ENCODE measurements at places on chromosomes 16 and 17.

DNA sequence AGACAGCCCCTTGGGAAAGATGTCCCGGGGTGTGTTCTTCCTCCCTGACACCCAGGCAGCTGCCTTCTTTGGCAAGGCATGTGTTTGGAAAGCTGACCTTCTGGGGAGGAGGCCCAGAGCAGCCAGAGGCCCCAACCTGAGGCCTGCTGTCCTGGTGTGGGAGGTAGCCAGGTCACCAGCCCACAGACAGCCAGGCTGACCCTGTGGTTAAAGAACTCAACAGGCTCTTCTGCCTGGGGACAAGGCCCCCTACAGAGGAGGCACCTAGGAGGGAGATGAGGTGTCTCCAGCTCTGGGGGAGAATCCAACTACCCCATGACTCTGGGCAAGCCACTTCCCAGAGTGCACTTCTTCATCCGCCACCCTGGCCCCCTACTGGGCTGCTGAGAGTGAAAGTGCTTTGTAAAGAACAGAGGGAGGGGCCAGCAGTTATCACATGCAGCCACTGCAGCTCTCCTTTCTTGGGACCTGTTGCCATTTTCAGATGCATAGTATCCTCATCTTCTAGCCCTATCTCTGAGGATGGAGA is 13.1 kb upstream of the SREBF1 start:
- no peak for DNase-seq

DNA sequence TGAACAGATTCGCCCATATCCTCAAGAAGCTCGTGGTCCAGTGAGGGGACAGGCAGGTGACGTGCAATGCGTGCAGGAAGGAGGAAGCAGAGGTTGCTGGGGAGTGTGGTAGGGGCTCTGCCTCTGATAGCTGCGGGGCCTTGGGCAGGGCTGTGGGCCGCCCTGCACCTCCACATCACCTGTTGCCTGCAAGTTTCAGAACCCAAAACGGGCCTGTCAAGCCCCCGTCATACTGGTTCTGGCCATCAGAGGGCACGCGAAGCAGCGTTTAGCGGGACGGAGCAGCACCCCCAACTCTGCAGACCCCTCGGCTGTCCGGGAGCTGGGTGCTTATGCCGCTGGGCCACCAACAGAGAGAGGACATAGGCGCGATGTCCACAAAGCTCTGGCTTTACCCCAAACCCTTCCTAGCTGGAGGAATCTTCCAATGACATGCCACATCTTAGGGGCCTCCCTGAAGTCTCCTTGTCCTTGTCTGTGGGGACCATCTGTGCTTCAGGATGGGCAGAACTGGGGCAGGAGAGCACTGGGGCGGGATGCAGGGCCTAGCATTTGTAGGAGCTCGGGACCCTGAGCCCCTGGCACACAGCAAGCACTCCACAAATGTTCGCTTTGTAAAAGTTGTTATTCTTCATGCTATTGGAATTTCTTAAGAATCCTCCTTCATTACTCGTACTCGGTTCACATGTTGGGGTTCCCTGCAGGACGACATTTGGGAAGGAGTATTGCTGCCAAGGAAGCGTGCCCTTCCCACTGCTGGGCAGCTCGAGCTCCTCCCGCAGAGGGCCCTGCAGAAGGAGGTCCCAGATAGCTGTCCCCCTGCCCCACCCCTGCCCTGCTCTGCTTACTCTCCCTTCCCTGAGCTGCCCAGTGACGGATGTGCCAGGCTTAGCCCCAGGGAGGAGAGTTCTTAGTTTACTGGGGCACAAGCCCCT is 64.3 kb downstream of the CNGB1 start:
- DNase-seq = no peak

- no peak for DNase-seq
These were observed 5.5 kb upstream of the DNAI2 start for GRCh38 chr17:74268558-74268957.

GRCh38 chr16:23597003-23597756 is 1.1 kb upstream of the NDUFAB1 start:
- DNase-seq = no peak

DNA sequence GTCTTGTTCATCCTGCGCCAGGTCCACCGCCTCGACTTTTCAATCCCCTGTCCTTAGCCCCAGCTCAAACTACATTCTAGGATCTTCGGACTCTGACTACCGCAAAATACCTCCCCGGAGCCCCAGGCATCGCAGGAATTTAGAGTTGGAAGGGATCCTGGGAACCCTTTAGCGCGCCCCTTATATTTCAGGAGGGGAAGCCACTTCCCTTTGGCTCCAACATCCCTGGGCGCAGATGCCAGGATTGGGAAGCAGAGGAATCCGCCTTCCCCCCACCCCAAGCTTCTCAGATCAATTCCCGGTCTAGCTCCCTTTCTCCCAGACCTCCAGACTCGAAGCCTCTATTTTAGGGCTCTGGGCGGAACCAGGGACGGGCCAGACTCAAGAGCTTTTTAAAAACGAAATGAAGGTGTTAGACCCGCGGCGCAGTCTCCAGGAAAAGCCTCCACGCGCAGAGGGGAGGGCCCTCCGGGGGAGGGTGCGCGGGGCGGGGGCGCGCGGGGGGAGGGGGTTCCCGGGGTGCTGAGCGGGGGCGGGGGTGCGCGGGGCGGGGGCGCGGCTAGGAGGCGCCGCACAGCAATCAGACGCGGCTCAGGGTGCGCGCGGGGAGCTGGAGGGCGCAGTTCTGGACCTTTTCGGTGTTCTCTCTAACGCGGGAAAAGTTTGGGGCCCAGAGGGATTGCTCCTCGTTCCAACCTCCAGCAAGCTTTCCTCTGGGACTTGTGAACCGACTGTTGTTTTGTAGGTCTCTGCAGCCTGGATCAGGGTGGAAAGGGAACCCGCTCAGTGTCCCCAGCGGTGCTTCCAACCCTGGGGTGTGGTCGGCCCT is 1.6 kb downstream of the AHSP start:
- DNase-seq = no peak

DNA sequence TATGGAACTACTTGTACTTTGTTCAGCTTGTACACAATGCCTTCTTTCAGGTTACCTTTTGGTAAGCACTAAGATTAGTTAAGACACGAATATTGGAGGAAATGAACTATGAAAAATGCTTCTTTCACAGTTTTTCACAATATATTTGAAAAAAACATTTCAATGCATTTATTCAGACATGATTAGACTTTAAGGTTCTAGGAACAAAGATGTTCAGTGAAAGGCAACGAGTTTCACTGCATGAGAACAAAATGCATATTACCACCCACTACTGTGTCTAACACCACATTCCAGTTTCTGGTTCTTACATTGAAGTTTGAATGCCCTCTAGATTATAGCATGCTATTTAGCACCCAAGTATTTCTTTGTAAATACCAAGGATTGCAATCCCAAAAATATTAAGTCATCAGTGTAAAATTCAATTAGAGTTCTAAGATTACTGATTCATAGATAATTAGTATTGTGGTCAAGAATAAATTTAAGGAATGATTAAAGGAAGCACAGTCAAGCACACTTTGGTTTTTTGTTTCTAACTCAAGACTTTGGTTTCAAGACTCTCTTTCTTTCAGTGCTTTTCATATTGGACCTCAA is 261.7 kb downstream of the CEP112 start:
- DNase-seq = no peak

DNA sequence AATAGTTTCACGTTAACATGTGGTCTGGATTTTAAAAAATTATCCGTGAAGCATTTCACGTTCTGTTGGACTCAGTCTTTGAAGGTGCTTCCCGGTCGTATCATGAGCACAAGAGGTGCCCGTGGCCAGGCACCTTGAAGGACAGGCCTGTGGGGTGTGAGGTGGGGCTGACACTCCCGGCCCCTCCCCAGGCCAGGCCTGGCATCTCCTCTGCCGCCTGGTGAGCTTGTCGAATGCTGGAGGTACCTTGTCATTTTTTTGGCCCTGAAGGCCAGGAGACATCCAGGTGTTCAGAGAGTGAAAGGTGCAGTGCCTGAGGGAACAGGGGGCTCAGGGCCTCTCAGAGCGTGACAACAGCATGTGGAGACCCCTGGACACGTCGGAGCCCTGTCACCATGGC is 11.7 kb downstream of the ZNF469 start:
- DNase-seq = no peak

DNA sequence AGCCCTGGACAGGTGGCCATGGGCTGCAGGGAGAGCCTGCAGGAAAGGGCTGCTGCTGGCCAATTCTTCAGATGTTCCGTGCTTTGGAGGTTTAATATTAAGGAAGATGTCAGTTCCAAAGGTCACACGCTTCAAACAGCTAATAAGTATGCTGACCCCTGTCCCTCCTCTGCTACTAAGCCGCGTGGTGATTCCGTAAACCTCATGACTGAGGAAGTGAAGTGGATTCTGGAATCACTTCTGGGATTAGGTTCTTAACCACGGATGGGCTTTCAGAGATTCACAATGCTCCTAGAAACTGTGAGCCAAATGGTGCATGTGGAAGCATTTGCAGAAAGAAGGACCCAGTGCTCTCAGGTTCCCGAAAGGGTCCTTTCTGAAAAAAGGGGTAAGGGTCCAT is 28.5 kb upstream of the ERN1 start:
- no peak for DNase-seq

GRCh38 chr16:84032458-84033178 is 10.0 kb downstream of the SLC38A8 start:
- DNase-seq = no peak

GRCh38 chr17:38584350-38584925 is 21.3 kb downstream of the SRCIN1 start:
- no peak for DNase-seq

- DNase-seq = no peak
These were observed 345 bp downstream of the EMC8 start for GRCh38 chr16:85798901-85799496.

DNA sequence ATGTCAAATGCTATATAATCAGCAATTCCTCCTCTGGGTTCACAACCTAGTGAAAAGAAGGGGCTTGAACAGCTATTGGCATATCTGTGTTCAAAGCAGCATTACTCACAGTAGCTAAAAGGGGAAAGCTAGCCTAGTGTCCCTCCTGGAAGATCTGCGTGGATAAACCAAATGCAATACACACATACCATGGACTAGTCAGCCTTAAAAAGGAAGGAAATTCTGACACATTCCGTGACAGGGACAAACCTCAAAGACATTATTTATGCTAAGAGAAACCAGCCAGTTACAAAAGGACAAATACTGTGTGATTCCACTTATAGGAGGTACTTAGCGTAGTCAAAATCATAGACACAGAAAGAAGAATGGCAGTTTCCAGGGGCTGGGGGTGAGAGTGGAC is 90.1 kb downstream of the XYLT1 start:
- no peak for DNase-seq

DNA sequence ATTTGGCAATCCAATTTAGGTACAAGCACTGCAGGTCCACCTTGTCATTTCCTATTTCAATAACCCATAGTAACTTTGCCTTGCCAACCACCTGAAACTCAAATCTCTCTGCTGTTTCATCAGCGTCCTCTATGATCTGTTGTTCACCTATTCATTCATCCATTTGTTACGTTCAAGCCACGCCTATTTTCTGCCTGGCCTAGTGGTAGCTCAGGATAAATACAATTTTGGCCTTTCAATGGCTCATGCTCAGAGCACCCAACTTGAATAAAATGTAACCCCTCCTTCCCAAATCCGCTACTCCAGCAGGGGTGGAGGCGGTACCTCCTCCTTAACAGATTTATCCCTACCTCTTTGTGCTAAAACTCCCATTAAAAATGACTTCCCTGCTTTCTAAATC is 3.6 kb upstream of the FBXO47 start:
- DNase-seq = no peak

GRCh38 chr16:11915644-11916523 is at the start of gene GSPT1:
Gene GSPT1, minus strand, starts transcription at chr16:11915956. Its CDS starts 236 bp downstream, at chr16:11915720.
- DNase-seq = peak; percentile 99

DNA sequence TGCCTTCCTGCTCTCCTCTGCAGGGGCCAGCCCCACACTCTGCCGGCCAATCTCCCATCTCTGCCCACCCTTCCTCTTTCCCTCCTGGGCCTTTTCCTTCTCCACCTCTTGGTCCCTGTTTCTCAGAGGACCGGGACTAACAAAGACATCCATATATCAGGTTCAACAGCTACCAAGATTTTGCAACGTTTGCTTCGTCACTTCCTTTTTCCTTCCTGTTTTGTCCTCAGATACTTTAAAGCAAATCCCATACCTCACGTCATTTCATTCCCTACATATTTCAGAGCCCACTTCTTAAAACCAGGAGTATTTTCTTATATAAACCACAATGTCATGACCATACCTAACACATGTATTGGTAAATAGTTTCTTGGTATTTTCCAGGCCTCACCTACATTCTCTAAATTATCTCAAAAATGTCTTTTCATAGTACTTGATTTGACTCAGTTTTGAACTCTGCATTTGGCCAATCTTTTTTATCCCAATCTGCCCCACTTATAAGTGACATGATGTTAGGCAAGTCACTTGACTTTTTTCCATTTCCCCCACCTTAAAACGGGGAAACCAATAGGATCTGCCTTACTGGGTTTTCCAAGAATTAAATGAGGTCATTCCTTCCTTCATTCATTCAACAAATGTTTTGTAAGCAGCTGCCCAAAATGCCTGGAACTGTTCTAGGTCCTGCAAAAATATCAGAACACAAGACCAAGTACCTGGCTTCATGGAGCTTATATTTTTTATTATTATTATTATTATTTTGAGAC is 7.2 kb upstream of the USP10 start:
- DNase-seq = no peak

GRCh38 chr16:22016927-22017326 is 9.0 kb downstream of the MOSMO start:
- DNase-seq = no peak

DNA sequence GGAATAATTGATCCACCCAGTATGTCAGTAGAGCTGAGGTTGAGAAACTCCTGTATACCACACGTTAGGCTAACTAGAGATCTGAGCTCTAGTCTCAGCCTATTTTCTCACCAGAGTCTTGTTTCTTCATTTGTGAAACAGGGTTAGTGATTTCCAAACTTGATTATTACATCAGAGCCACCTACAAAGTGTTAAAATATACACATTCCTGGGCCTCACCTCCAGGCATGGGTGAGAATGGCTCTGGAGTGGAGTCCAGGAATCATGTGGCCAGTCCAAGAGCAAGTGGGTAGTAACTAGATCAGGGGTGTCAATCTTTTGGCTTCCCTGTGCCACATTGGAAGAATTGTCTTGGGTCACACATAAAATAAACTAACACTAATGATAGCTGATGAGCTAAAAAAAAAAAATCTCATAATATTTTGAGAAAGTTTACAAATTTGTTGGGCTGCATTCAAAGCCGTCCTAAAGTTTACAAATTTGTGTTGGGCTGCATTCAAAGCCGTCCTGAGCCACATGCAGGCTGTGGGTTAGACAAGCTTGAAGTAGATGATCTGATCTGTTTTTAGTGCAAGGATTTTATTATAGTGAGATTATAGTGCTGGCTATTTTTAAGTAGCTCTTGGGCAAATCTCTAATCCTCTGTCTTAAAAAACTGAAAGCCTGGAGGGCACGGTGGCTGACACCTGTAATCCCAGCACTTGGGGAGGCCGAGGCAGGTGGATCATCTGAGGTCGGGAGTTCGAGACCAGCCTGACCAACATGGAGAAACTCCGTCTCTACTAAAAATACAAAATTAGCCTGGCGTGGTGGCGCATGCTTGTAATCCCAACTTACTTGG is 20.4 kb downstream of the PRCD start:
- no peak for DNase-seq

DNA sequence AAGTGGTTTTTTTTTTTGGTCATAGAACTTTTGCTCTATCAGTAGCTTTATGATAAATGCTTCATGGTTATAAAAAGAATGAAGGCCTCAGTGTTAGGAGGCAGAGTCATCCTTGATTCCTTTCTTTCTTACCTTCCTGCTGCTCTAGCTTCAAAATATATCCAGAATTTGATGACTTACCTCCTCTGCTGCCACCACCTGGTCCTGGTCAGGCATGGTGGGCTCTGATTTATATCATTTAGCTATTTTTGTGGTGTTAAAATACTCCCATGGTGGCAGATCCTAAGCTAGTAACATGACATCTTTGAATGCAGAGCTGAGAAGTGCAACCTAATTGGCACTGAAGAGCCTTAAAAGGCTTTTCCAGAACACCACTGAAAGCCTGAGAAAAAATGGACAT is 508.8 kb upstream of the CDH8 start:
- DNase-seq = no peak

Data from thoracic aorta (tissue), 2 donors.